Fibroblast of upper back skin (primary cell): ENCODE measurements at places on chromosomes 2 and 18.

GRCh38 chr2:171482877-171483276, 39.4 kb upstream of the CYBRD1 start:
- DNase-seq: peak; percentile 78

- DNase-seq: no peak
Measured at GRCh38 chr18:48165111-48165866, 234.8 kb upstream of the SMAD2 start.

GRCh38 chr2:205077159-205077558, 531.9 kb downstream of the PARD3B start:
- DNase-seq: no peak

DNA sequence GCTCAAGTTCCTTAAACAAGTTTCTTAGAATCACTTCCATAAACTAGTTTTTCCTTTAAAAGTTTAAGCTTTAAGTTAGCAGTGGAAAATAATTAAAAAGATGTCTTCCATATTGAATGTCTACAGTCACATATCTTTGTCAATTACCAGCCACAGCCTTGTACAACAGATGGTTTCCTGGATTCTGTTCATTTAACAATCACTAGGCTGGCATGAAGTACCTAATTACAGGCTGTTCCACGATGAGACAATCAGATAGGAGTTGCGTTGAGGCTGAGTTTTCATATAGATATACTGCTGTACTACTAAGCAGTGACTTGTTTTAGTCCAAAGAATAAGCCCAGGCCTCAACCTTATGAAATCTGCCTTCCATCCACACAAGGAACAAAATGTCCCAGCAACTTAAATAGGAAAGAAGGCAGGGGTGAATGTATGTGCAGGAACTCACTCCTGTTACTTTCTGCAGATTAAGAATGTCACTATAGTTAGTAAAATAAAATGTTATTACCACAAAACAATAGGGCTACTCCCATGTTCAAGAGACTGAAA, 131.0 kb downstream of the ZAP70 start:
- no peak for DNase-seq

DNA sequence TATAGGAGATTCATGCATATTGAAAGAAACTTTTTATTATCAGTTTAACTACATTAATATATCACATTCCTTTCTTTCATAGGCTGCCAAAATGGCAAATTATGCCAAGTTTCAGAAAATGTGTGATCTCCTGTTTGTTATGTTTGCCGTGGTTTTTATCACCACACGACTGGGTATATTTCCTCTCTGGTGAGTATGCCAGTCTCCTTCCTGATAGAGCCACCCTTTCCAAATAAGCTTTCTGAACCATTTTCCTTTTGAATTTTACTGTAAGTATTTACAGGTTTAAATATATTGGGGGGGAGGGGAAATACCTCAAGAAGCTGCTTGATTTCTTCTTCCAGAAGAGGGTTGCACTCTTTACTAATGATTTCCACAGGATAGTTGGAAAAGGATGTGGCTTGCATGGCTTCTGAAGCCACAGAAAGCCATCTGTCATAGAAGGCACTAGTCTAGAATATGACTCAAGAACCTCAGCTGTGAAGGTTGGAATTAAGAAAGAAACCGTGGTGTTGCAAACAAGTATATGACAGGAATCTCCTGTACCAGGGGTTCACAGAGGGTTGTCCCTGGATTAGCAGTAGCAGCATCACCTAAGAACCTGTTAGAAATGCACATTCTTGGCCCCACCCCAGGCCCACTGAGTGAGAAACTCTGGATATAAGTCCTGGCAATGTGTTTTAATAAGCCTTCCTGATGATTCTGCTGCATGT, 84.5 kb upstream of the NOSTRIN start:
- DNase-seq: peak; percentile 16

DNA sequence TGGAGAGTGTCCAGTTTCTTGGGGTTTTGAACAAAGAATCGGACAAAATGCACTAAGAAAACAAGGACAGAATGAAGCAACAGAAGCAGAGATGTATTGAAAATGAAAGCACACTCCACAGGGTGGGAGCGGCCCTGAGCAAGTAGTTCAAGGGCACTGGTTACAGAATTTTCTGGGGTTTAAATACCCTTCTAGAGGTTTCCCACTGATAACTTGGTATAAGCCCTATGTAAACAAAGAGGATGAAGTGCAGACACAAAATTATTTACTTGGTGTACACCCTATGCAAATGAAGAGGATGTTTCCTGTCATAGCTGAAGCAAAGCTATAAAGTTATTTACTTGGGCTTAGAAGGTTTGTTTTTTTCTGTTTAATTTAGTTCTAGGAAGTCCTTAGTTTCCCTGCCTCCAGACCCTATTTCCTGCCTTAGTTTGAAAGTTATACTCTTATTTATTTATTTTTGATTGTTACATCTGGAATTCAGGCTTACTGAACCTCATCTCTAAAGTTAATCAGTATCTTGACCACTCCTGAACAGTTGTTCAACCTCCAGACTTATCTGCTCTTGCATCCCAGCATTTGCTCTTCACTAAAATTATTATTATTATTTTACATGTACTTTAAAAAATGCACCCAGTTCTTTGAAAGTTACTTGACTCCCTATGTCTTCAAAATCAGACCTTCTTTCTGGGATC, 193.5 kb downstream of the SPP2 start:
- DNase-seq: no peak

- peak; percentile 38 for DNase-seq
Measured at GRCh38 chr2:231387904-231388724, 7.4 kb upstream of the B3GNT7 start.
